NCI-H2081 (cell line): ENCODE measurements at places on chromosomes 6 and 20.

GRCh38 chr20:18436847-18437246 is 30.0 kb downstream of the DZANK1 start:
- DNase-seq = no peak

- DNase-seq = peak; percentile 2
Observed at GRCh38 chr20:21739161-21739560, 33.7 kb downstream of the PAX1 start.

DNA sequence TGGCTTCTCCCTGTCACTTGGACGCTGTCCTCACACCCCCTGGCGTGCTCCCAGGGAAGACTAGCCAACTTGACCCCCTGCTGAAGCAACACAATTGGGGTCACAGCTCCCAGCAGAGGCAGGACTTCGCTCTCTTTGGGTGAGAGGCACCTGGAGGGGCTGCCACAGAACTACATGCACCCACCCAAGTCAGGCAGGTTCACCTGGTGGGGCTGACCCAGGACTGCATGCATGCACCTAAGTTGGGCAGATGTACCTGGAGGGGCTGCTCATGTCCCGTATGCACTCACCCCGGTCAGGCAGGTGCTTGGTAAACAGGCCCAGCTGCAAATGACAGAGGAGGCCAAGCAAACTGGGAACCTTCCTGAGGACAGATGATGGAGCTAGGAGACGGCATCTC is 154.3 kb upstream of the RPS6KA2 start:
- no peak for DNase-seq

DNA sequence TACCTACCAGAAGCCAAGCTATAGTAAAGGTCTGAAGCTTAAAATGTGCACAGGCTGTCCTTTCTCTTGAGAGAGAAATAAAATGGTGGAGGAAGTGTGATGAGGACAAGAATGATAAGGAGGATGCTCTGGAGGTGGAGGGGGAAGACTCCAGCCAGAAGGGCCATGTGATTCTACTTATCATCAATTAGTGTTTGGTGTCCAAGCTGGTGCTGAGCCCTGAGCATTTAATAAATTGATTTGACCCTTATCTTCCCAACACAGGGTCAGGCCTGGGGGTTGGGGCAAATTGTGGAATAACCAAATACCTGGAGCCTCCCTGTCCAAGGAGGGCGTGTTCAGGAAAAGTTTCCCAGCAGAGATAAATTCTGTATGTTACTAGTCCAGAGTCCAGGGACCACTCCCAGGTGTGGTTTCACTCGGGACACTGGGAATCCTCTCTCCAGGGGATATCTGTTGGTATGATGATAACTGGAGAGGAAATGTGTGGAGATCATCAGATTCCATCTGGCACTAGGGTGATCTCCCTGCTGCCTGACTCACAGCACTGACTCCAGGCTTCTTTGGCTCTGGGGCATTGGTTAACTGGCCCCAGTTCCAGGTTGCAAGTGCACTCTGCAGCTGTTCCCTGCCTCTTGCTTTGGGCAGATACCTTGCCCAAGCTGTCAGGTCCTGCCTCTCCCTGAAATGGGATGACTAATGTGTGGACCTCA is 3.8 kb upstream of the MYBL2 start:
- no peak for DNase-seq

GRCh38 chr6:113121571-113121970 is 735.6 kb upstream of the MARCKS start:
- no peak for DNase-seq

DNA sequence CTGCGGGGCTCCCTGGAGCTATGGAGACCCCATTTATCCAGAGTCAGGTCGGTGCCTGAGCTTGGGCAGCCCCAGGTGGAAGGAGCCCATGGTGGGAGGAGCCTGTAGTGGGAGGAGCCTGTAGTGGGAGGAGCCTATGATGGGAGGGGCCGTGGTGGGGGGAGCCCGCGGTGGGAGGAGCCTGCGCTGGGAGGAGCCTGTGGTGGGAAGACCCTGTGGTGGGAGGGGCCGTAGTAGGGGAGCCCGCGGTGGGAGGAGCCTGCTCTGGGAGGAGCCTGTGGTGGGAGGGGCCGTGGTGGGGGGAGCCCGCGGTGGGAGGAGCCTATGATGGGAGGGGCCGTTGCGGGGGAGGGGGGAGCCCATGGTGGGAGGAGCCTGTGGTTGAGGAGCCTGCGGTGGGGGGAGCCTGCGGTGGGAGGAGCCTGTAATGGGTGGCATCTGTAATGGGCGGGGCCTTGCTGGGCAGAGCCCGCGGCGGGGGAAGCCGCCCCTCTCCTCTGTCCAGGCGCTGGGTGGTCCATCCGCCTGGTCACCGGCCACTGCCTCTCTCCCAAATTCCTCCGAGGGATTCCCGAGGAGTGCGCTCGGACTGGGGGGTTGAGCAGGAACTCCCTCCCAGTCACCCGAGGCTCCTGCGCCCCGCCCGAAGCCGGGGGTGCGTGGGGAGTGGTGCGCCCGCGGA is 567 bp upstream of the FNDC11 start:
- DNase-seq = peak; percentile 33

DNA sequence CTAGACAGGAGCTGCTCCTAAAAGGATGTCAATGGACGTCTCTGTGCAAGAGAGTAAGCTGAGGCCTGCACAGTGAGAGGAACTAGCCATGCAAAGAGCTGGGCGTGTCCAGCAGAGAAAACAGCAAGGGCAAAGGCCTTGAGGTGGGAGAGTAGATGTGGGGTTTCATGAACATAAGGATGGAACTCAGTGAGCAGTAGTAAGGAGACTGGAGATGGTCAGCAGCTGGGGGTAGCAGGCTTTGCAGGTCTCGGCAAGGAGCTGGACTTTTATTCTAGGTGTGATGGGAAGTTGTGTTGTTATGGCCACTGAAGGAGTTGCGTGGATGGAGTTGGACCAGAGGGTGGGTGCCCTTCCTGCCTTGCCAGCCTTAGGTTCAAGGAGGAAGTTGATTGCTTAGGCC is 90.7 kb upstream of the SIRPA start:
- no peak for DNase-seq

GRCh38 chr6:140124498-140124897 is 750.0 kb upstream of the CITED2 start:
- peak; percentile 6 for DNase-seq

DNA sequence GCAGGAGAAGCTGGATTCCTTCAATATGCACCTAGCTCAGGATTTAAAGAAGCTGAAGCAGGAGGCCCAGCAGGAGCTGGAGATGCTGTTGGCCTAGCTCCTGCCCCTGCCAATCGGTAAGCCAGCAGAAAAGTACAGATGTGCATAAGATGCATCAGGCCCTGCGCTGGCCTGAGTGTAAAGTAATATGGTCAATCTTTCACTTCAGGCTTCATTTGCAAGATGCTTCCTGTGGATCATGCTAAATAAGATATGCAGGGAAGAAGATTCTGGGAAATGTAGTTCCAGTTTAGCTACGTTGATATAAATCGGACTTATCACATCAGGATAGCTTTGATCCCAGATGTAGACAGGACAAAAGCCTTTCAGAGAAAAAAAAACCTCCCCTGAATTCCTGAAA is 100.3 kb downstream of the GJA1 start:
- no peak for DNase-seq

GRCh38 chr6:151443454-151443853 is 8.5 kb downstream of the RMND1 start:
- no peak for DNase-seq

DNA sequence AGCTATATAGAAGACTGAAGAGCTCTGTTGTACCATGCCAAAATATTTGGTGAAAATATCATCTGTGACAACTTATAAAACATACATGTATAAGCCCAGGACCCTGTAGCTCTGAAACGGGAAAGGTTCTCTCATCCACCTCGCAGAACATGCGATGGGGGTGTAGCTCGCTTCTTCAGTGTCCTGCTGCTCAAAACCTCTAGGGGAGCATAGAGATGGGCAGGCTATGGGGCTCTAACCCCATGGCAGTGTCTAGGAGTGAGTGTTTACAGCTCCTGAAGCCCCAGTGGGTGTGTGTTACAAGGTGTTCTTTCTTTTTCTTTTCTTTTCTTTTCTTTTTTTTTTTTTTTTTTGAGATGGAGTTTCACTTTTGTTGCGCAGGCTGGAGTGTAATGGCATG is 505.2 kb upstream of the SYNCRIP start:
- no peak for DNase-seq

- no peak for DNase-seq
Observed at GRCh38 chr20:20134941-20135575, 82.7 kb downstream of the CFAP61 start.

GRCh38 chr6:122622479-122622878 is 12.3 kb downstream of the PKIB start:
- DNase-seq = no peak

- DNase-seq = no peak
Observed at GRCh38 chr6:38910207-38910606, 138.4 kb upstream of the GLP1R start.

GRCh38 chr6:111534231-111534751 is 51.3 kb upstream of the REV3L start:
- peak; percentile 43 for DNase-seq

GRCh38 chr6:11224252-11224965 is 8.1 kb downstream of the NEDD9 start:
- DNase-seq = no peak

GRCh38 chr6:21997119-21998037 is 299.5 kb downstream of the PRL start:
- no peak for DNase-seq

DNA sequence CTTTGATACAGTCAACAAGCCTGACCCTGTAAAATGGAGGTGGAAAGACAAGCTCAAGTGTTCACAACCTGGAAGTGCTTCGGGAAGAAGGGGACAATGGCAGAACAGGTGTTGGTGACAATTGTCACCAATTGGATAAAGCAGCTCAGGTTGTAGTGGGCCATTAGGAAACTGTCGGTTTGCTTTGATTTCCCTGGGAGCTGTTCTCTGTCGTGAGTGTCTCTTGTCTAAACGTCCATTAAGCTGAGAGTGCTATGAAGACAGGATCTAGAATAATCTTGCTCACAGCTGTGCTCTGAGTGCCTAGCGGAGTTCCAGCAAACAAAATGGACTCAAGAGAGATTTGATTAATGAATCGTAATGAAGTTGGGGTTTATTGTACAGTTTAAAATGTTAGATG is 15.0 kb downstream of the CCR6 start:
- no peak for DNase-seq

GRCh38 chr20:50277460-50278376 is 87.1 kb downstream of the CEBPB start:
- DNase-seq = no peak

DNA sequence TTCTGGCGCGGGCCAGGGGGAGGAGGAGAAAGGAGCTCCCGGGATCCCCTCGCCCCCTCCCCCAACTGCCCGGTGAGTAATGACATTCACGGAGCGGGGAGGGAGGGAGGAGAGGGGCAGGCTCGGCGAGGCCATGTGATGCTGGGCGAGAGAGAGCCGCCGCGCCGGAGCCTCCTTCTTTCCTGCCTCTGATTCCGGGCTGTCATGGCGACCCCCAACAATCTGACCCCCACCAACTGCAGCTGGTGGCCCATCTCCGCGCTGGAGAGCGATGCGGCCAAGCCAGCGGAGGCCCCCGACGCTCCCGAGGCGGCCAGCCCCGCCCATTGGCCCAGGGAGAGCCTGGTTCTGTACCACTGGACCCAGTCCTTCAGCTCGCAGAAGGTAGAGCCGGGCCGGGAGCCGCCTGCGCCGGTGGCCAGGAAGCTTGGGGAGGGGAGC is at the start of gene GDAP1L1:
GDAP1L1 (plus strand) TSS at position 178 of the 441 bp plus-strand sequence; CDS start at position 205, 27 bp downstream.
- DNase-seq = peak; percentile 53

DNA sequence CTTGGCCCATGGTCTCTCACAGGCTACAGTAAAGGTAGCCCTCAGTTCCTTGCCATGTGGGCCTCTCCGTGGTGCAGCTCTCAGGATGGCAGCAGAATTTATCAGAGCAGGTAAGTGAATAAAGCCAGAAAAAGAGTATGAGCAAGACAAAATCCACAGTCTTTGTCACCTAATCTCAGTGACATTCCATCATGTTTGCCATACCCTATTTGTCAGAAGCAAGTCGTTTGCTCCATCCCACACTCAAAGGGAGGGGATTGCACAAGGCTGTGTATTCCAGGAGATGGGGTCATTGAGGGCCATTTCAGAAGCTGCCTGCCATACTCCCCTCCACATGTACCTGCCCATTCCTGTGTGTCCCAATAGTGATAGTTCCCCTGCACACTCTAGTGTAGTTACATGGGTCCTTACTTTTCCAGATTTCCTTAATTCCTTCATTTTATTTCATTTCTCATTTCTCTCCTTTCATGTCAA is 24.2 kb downstream of the ISM1 start:
- no peak for DNase-seq

GRCh38 chr20:10994991-10995700 is 321.3 kb upstream of the JAG1 start:
- DNase-seq = no peak

- no peak for DNase-seq
Observed at GRCh38 chr6:167548451-167548850, 223.6 kb downstream of the TTLL2 start.

GRCh38 chr6:158595223-158595622 is 35.3 kb downstream of the TMEM181 start:
- DNase-seq = no peak

- DNase-seq = no peak
Observed at GRCh38 chr6:125577124-125577662, 172.2 kb upstream of the HEY2 start.

DNA sequence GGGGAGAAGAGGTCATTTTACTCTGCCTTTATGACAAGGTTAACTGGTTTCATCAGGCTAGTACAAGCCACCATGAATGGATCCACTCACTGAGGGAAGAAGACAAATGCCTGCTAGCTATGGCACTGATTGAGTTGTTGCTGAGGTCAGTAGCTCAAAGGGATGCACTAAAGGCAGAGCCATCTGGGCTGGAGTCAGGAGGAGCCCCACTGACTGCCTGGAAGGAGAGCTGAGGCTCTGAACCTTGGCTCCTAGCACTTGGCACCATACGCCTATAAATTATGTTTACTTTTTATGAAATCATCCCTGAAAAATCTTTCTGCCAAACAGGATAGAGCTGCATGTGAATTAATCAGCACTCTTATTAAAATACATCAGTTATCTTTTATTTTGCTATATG is 104.6 kb downstream of the DTD1 start:
- no peak for DNase-seq

DNA sequence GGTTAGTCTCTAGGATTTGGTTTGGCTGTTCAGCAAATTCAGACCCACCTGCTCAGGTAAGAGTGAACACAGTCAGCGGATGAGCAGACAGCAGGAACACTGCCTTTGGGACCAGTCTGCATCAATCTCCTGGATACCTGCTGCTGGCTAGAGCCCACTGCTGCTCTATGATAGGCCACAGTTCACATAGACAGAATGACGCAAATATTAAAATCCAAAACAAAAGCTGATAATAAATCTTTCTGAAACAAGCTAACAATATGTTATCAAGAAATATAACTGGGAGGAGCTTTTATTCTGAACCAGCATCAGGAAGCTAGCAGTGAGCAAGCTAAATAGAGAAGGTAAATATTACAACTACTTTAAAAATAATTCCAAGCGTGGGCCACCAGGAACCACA is at the start of gene TAAR1:
TAAR1 (minus strand) TSS at position 101 of the 400 bp plus-strand sequence. CDS start 13,179 bp downstream, outside the sequence.
- peak; percentile 56 for DNase-seq

DNA sequence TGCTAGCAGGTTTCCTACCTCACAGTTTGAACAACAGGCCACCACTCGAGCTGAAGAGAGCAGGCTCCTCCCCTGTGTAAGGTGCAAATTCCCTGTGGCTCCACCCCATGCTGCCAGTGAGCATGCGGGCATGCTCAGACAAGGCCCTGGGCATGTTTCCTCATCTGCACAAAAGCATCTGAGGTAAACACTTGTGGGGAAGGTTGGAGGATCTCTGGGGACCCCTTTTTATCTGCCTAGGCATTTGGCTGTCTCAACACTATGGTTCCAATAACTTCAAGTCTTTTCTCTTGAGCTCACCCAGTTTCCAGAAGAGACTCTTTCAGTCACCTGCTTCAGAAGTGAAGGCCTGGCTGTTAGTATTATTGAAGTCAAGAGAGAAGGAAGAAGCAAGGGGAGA is 9.4 kb downstream of the C6orf58 start:
- no peak for DNase-seq
